ENCODE measurements at places on chromosomes 1 and 21.

GRCh38 chr1:70376196-70376595 lies 21.7 kb upstream of the ANKRD13C start:
- no peak for DNase-seq

DNA sequence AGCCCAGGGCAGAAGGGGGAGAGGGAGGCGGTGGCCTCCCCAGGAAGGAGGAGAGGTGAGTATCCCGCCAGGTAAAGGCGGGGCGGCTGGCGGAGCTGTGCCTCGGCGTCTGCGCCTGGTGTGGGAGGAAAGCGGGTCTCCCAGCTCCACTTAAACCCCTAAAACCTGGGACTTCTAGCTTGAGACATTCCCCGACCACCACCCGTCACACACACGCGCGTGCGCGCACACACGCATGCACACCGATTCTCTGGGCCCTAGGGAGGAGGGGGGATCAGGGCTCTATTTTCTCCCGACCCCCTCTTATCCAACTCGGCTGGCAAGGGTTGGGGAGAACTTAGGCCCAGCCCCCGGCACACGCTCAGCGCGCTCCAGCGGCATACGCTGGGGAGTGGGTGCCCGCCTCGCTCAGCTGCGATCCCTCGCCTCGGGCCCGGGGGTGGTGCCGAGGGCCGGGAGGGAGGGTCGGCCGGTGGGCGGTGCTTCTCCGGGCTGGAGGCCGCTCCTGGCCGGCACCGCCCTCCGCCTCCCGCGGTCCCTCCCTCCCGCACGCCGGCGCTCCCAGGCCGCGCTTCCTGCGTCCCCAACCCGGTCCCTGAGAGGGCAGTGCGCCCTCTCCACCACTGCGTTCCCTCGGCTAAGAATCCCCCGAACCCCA lies at the start of gene TMEM51:
TSS of gene TMEM51 (plus strand) at position 564 of the 658 bp plus-strand sequence. CDS start 61,341 bp downstream, outside the sequence.
- DNase-seq: peak; percentile 90

- DNase-seq: no peak
Measured at GRCh38 chr1:27428316-27429028, 36.0 kb downstream of the GPR3 start.

GRCh38 chr1:183470961-183471742 lies 1.1 kb upstream of the SMG7 start:
- peak; percentile 90 for DNase-seq

- no peak for DNase-seq
Measured at GRCh38 chr1:40058453-40059337, 18.2 kb downstream of the CAP1 start.

DNA sequence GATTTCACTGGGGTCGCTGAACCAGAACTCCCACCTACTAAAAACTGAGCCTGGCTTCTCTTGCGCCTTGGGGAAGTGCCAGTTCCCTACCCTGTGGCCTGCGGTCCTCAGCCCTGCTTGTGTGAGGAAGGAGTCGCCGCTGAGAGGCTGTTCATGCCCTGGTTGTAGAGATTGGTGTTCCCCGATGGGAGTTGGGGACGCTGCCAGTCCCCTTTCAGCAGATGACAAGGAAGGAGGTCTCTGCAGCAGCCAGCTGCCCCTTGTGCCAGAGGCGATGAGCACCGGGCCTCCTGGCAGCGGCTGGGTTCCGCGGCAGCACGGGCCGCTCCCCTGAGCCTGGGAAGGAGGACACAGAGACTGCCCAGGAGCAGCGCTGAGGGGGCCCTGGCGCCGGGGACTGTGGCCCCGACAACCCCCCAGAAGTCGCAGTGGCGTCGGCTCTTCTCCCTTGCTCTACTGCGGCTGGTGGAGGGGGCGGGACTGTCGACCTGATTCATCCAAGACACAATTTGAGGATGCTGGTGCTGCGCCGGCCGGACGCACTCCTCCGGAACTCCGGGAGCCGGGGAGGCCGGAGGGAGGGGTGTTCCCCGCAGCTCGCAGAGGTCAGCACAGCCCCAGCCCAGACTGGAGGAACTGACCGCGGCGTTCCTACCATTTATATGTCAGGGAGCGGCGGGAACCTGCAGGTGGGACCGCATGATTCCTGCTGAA lies 12.0 kb upstream of the ADORA3 start:
- DNase-seq: peak; percentile 79

GRCh38 chr21:25887646-25888306 lies 153.0 kb downstream of the GABPA start:
- no peak for DNase-seq

GRCh38 chr1:159916242-159917051 lies 8.9 kb downstream of the TAGLN2 start:
- DNase-seq: peak; percentile 40

DNA sequence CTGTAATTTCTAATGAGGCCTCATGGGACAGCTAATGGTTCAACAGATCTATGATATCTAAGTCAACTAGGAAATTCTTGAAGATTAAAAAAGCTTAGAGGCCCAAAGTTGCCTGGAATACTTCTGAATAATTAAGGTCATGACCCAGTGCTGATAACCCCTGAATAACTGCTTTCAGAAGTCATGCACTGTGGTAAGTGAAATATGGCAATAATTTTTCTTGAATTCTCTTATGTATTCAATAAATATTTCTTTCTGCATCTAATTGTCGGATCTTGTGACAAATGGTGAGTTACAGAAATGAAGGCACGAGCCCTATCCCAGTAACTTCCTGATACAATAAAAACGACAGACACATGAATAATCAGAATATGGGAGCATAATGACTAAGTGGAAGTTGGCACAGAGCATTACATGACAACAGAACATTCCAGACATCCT lies 219.3 kb upstream of the GREM2 start:
- DNase-seq: no peak
